Activated T-cell treated with anti-CD3 and anti-CD28 coated beads for 1 hour (primary cell): ENCODE measurements at places on chromosomes 6 and 20.

DNA sequence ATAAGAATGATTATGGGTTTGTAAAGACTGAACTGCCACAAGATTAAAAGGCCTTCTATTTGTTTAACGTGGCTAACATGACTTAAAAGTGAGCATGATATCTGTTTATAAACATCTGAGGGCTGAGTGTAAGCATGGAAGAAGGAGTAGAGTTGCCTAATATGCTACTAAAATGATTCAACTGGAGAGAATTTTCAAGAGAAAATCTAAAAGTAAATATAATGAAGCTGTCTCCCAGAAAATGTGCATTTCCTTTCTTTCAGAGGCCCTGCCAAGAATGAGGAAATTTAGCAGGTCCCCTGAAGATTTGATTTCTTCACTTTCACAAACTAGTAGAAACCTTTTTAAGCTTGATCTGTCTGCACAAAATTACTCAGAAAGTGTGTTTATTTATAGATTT, 4.2 kb upstream of the EYA4 start:
- DNase-seq = no peak

DNA sequence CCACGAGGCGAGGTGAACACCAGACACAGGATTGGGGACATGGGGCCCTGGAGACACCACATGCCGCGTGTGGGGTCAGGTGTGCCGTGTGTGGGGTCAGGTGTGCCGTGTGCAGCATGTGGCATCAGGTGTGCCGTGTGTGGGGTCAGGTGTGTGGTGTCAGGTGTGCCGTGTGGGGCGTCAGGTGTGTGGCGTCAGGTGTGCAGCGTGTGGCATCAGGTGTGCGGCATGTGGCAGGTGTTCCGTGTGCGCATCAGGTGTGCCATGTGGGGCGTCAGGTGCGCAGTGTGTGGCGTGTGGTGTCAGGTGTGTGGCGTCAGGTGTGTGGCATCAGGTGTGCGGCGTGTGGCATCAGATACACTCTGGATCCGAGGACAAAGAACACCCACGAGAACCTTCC, 77.9 kb downstream of the WDR27 start:
- no peak for DNase-seq

DNA sequence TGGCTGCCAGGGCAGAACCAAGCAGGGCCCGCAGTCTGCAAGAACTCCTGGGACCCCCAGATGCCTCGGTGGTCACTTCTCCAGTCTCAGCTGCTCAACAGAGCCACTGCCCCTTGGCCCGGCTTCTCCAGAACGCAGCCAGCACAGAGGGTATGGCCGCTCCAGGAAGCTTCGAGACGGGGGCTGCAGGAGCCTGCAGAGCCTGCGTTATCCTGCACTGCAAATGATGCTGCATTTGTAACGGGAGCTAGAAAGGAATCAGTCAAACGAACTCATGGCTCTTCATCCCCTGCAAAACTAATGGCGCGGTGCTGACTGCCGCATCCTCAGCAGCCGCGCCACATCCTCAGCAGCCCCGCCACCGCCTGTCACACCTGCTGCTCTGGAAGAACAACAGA, 254.9 kb downstream of the TAF4 start:
- no peak for DNase-seq

GRCh38 chr6:168152306-168152963, 73.4 kb upstream of the FRMD1 start:
- no peak for DNase-seq

GRCh38 chr6:126548300-126548699, 208.4 kb downstream of the CENPW start:
- no peak for DNase-seq

- DNase-seq = no peak
These were observed 586.1 kb downstream of the RNF144B start for GRCh38 chr6:18973251-18973650.

- DNase-seq = no peak
These were observed 62.6 kb downstream of the FAM50B start for GRCh38 chr6:3911614-3912336.

DNA sequence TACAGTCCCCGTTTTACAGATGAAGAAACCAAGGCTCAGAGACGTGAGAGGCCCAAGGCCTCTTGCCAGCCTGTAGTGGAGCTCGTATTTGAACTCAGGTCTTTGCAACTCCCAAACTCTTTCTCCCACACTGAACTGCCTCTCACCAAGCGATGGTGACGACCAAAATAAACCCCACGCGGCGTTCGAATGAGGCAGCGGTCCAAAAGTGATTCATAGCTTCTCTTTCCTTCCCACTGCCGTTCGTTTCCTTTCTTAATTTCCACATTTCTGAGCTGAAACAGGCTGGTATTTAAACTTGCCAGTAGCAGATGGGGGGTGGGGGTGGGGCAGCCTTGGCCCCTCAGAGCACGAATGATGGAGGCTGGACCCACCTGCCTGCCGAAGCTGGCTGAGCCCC, 252.9 kb upstream of the KCNG1 start:
- DNase-seq = no peak

- DNase-seq = peak; percentile 82
These were observed 212.8 kb upstream of the PROKR2 start for GRCh38 chr20:5529331-5530148.

GRCh38 chr20:36532388-36532787, 8.9 kb upstream of the MYL9 start:
- DNase-seq = no peak

DNA sequence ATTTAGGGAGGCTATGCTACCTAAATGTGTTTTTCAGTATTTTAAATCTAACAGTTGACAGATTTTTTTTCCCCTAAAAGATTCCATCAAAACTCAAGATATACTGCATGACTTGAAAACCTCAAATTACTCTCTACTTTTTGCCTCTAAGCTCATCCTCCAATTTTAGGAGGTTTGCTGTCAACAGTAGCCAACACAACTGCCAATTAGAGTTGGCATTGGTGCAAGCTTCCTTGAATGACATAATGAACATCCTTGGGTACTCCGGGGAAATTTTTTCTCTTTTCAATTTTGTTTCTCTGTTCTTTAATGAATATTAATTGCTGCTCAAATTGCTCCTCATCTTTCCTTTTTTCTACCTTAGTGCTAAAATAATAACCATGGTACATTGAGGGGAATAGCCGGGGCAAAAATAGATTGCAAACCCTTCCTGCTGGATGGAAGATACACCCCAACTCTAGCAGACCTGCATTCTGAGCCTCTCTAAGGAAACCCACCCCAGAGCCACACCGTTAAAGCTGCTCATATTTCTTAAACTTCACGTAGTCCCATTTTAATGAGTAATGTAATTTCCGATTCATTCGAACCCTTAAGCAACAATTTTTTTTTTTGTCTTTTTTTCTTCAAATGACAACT, 34.3 kb downstream of the SLC22A23 start:
- DNase-seq = no peak

DNA sequence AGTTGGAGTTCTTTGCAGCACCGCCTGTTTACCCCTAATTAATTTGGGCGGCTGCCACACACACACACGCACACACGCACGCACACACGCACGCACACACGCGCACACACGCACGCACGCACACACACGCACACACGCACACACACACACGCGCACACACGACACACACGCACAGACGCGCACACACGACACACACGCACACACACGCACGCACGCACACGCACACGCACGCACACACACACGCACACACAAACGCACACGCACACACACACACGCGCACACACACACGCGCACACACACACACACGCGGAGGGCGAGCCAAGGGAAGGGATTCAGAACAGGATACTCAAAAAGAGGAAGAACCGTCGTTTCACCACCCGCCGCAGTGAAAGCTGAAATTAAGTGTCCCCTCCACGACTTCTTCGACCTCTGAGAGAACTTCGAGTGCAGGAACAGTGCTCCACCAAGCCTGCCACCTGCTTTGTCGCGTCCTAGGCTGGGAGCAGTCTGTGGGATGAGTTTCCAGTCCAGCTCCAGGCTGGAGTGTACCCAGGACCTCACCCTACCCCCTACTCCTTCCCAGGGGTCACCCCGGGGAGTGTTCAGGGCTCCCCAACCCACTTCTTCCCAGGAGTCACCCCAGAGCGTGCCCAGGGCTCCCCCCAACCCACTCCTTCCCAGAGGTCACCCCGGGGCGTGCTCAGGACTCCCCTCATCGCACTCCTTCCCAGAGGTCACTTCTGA, 1.1 kb downstream of the RNASET2 start:
- no peak for DNase-seq

DNA sequence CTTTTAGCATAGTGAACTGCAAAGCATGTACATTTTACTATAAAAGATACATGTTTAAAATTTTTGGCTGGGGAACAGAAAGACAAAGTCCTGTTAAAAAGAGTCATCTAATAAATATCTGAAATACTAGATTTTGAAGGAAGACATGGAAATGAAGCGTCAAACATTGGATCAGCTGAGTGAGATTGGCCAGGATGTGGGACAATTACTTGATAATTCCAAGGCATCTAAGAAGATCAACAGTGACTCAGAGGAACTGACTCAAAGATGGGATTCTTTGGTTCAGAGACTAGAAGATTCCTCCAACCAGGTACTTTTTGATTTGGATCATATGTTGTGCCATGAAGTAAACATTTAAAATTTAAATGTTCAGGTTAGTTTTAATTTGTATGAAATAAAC, 162.3 kb downstream of the UTRN start:
- no peak for DNase-seq

DNA sequence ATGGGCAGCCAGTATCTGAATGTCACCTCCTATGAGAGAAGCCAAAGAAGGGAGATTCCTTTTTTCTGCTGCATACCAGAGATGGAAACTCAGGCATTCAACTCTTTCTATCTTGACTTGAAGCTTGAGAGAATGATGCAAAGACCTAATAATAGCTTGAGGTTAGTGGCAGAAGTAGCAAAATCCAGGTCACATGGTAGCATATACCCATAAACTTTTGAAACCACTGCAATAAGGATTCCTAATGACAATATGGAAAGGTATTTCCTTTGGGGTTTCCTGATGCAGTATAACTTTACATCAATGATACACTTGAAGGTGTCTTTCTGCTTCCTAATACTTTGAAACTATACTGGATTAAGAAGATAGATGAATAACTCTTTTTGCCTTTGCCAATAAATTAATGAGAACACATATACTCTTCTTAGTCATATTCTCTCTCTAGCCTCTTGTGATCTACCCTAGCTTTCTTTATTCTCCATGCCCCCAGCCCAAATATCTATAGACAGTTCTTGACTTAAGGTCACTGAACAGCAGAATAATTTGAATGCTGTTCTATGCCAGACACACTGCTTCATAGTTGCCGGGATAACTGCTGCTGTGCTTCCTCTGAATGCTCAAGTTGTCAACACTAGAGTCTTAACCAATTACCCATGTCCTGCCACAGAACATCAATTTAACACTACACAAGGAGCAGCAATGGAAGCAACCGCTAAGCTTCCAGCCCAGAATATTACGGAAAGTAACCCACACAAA, 155.5 kb upstream of the SIM1 start:
- no peak for DNase-seq

DNA sequence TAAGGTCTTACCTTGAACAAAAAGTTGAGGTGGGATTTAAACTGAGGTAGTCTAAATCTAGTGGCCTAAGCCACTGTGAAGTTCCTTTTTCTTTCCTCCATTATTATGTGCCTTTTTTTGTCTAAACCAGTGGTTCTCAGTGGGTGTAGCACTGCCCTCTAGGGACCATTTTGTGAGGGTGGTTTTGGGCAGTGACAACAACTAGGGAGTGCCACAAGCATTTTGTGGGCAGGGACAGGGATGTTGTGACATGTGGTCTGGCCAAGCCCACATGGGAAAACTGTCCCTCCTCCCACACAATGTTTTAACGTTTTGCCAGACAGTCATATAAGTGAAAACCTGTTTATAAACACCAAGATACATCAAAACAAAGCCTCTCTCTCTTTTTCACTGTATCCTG, 899.4 kb upstream of the FLRT3 start:
- no peak for DNase-seq

- no peak for DNase-seq
These were observed 12.1 kb downstream of the NCR2 start for GRCh38 chr6:41347378-41348050.

- DNase-seq = no peak
These were observed 6.3 kb upstream of the PPP1R16B start for GRCh38 chr20:38799203-38799602.

DNA sequence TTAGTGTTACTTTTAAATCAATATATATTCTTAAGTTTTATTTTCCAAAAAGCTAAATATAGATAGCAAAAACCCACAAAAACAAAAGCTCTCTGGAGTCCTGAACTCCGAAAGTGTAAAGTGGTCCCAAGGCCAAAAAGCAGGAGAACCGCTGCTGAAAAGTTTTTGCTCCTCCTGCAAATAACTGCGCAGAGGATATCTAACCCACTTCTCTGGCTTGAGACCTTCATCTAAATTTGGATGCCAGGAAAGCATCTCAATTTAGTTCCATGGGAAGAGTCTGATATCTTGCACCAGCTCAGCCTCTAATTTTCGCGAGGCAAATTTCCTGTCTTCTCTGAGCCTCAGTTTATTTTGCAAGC, 523 bp downstream of the MRPS10 start:
- DNase-seq = no peak

- DNase-seq = no peak
These were observed 60.2 kb upstream of the ADGRF1 start for GRCh38 chr6:47102331-47102730.

DNA sequence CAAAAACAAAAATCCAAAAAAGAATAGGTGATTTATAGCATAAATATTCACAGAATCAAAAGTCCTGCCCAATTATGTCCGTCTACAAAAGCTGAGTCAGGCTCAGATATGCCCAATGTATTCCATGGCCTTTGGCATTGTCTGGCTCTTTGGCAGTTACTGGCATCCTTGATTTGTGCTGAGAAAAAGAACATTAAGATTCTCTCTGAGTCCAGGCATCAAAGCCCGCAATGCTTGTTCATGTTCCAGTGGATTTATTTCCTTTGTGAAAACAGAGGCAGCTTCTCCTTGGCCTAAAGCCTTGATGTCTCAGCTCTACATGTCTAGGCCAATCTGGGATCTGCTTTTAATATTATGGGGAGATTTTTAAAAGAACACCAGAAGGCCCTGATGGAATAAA, 76.1 kb upstream of the SLC4A11 start:
- DNase-seq = no peak

GRCh38 chr6:19312241-19312978, 524.8 kb upstream of the ID4 start:
- DNase-seq = no peak

GRCh38 chr6:139265512-139266190, 26.1 kb downstream of the TXLNB start:
- no peak for DNase-seq

DNA sequence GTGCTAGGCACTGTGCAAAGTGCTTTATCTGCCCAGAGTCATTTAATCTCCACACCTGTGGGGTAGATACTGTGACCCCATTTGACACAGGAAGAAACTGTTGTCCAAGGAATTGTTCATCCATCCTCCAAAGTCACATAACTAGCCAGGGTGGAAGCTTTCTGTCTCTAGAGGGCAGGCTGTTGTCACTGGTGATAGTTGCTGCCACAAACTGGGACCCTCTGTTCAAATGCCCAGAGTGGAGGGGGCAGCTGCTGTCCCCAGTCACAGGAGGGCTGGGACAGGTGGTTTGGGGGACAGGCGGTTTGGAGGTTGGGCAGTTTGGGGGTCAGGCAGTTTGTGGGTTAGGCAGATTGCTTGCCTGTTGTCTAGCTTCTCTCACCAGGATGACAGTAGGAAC, 16.1 kb upstream of the TMEM242 start:
- DNase-seq = no peak

- no peak for DNase-seq
These were observed 32.5 kb downstream of the POFUT1 start for GRCh38 chr20:32240205-32240604.
